ENCODE measurements at places on chromosomes 1 and 21.

DNA sequence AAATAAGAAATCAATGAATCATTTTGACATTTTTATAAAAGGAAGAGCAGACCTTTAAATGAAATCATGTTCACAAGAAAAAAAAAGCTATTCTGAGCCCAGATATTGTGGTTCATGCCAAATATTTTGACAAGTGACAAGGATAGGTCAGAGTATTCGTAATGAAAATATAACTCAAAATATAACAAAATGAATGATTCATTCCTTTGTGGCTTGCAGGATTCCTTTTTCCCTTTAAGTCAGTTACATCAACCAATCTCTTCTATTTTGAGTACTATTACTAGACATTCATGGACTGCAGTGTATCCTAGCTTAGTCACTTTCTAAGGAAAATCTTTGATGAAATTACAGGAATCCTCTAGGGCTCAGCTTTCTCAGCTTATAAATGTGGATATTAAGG, 188.7 kb downstream of the COL11A1 start:
- no peak for DNase-seq

- DNase-seq = peak; percentile 48
These were observed 19.5 kb downstream of the FAAH start for GRCh38 chr1:46413596-46413985.

DNA sequence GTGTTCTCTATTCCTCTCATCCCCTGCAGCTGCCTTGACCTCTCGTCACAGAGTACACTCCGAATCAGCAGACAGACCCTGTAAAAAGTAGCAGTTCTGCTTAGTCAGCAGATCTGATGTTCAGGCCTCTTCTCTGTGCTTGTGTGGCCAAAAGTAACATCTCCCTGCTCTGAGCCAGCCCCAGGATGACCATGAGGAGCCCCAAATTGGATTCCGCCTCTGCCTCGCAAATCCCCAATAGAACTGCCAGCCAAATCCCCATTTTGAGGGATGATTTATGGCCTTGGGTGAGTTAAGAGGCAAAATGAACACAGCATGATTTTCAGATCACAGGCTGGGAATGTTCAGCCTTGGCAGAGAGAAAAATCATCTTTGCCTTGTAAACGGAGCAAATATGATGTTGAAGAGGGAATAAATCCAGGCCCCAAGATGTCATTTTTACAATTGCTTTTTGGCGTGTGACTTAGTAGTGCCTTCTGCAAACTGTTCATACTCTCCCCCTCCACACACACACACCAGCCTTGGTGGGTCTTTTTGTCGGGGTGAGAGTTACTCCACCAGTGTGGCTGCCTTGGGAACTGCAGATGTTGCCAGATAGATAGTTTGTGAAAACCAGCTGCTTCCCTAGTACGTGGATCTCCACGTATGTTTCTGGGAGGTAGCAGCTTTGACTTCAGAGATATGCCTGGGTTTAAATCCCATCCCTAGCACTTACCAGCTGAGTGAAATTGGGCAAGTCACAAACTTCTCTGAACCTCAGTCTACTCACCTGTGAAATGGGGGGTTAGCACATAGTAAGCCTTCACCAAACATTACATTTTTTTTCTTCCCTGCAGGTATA, 77.8 kb downstream of the MAN1C1 start:
- no peak for DNase-seq

- DNase-seq = no peak
These were observed 7.2 kb downstream of the ADPRS start for GRCh38 chr1:36095760-36096405.

DNA sequence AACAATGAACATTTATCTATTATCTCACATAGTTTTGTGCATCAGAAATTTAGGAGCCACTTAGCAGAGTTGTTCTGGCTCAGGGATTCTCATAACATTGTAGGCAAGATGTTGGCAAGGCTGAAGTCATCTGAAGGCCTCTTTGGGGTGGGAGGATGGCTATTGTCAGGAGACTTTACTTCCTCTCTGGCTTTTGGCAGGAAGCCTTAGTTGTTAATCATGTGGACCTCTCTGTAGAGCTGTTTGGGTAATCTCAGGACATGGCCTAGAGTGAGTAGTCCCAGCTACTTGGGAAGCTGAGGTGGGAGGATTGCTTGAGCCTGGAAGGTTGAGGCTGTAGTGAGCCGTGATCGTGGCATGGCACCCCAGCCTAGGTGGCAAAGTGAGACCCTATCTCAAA, 40.2 kb downstream of the RASAL2 start:
- DNase-seq = no peak

DNA sequence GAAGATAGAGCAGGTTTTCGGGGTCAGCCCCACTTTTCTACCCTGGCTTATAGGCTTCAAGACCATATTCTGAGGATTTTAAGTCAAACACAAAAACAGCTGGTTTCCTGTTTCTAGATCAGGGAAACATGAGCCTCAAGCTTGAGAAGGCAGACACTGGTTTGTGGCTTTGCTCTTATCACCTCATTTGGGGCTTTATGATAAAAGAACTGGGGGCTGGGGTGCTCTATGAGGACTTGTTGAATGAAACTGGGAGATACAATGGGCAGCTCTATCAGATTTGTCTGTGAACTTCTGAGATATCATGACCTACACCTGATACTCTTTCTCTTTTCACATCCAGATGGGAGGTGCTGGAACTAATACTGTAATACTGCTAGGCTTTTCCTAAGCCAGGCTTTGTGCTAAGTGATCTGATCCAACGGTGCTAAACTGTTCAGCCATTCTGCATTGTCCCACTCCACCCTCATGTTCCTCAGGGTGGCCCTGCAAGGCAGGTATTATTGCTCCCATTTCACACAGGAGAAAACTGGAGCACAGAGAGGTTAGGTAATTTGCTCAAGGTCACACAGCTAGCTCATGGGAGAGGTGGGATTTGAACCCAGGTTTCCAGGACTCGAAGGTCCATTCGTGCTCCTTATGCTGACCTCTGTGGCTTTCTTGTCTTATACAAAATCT, 6.6 kb downstream of the AJAP1 start:
- no peak for DNase-seq

DNA sequence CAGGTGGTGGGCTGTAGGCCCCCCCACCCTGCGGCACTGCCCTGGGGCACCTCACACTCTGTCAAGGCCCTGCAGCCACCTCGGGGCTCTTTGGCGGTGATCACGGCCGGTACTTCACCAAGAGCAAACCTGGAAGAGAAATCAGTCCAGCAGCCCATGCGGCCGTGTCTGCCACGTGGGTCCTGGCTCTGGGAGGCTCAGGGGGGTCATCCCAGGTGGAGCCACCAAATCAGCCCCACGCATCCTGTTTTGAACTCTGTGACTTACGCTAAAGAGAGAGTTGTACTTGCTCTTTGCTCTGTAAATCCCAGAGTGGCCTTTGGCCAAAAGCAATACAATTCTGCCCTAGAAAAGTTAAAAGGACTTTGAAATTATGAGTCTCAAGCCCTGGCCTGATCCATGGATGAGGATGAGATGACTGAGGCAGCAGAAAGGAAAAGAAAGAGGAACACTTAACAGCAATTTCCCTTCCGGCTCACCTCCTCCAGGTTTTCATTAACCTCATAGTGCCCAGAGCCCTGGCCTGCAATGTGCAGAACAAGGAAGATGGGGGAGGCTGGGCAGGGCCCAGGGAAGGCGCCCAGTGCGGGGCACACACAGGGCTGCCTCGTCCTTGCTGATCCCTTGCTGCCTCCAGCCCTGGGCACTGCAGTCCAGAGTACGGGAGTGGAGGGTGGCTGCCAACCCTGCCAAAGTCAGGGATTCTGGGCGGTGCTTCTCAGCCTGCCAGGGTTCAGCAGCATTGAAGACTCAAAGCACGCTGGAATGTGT, 337.0 kb downstream of the MATN1 start:
- DNase-seq = no peak

DNA sequence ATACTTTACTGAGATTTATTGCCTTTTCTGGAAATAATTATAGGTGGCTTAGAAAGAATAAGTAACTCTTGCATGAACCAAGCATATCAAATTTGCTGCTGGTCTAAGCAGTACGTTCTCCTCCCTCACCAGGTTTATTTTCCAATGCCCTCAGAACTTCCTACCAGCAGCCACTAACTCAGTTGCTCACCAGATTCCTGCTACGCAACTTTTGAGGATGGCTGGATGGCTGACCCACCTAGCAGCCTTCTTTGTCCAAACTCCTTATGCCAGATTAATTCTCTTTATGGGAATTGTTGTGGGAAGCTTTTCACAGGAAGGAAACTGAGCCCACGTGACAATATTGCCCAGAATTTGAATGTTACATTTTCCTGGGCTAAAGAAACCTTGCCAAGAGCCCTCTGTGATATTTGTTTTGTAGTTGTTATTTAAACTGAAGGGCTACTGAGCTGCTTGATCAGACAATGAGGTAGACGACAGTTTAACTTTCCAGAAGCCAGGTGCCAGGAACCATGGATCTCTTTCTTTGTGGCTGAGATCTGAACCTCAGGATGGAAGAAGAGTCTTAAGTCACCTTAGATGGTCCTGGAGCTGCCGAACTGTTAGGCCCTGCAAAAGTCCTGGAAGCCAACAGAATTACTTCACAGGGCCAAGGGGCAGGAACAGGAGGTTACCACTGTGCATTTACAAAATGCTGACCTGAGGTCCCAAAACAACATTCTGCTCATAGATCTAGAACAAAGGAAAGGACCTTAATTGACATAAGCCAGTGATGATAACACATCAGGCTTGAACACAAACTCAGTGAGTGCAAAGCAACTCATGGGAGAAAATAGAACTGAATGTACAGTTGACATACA, 85.5 kb upstream of the ATP1A1 start:
- no peak for DNase-seq

DNA sequence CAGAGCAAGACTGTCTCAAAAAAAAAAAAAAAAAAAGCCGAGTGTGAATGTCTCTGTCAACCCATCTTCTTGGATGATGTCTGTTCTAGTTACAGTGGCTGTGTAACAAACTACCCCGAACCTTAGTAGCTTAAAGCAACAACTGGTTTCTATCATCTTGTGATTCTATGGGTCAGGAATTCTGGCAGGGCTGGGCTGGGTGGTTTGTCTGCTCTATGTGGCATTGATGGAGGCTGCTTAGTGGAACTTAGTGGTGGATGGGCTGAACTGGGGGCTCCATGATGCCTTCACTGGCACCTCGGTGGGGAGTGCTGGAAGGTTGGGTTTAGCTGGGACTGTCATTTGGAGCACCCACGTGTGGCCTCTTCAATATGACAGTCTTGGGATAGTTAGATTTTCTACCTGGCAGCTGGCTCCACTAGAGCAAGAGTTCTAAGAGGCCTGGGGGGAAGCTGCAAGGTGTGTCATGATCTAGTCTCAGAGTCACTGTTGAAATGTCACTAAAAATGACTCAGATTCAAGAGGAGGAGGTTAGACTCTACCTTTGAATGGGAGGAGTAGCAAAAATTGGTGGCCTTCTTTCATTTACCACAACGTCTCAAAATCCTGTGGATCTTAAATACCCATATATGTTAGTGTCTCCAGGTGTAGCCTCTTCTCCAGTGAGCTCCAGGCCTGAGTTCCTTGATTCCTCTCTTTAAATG, 18.6 kb downstream of the ACOT11 start:
- no peak for DNase-seq

- no peak for DNase-seq
These were observed 18.2 kb downstream of the PRRX1 start for GRCh38 chr1:170682169-170682568.

DNA sequence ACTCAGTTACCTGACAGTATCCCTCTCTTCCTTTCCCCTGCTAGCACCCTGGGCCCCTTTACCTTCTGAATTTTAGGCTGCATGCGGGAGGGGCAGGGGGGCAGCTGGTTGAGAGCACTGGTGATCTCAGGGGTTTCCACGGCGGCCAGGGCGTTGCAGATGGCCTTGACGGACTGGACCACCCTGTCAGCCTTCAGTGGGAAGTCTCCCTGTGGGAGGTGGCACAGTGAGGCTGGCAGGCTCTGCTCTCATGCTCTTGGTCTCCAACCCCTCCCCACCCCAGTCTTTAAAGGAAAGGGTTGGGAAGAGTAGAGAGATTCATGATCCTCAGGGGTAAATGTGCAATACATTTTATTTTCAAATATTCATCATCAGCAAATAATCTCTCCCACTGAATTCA, 36.9 kb downstream of the PIK3C2B start:
- no peak for DNase-seq

- no peak for DNase-seq
These were observed 15.0 kb upstream of the GPR25 start for GRCh38 chr1:200857804-200858203.

GRCh38 chr1:175537571-175537970, 205.8 kb downstream of the TNR start:
- no peak for DNase-seq

DNA sequence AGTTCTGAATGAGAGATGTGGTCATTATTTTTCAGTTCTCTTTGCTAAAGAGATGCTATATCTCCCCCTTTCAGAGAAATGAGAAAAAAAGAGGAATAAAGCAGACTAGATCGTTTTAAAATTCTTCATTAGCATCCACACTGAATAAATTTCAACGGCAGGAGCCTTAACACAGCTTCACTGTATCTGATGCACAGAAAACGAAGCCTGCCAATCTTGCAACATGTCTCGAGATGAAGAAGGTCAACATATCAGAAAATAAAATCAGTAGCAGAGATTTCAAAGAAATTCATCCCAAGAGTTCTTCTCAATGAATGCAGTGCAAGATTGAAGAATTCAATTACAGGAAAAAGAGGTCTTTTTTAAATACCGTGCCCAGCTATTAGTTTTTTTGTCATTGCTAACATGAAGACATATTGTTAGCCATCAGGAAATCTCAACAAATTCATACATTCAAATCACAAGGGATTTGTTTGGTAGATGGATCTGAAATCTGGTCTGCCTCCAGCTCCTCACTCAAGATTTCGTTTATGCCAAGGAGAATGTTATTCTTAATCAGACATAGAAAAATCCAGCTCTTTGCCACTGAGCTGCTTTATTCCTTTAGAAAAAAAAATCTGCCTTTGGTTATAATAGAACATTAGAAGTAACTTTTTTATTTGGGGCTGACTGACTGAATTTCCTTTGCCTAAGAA, 76.4 kb upstream of the DAB1 start:
- DNase-seq = no peak

DNA sequence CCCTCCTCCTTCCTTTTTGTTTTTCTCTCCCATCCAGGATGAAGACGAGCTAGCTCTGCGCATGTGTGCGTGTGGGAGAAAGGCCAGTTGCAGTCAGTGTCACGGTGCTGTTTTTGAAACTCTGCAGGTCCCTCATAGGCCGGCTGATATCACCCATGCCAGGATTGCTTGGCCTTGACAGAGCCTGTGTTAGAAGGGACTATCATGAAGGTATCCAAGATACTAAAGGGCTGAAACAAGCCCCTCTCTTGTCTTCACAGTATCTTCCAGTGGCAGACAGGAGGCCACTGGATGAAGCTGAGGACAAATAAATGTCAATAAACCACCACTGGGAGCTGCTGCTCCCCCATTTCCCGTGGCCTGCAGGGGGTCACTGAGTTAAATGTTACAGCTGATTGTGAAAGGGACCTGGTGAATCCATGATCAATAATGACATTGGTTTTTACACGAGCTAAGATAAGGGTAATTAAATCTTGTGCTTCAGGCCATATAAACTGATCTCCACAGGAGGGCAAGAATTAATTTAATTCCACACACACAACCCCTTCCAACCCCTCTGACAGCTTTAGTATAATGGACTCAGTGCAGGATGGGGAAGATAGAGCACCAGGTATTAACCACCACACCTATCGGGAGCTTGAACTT, 64.6 kb upstream of the TARBP1 start:
- no peak for DNase-seq

GRCh38 chr1:229186373-229187056, 84.4 kb upstream of the RAB4A start:
- peak; percentile 48 for DNase-seq
